Epithelial cell of proximal tubule (primary cell): ENCODE measurements at places on chromosomes 7 and 10. TPM values are rescaled to one million over a fixed set of nuclear protein-coding genes. Genes with fewer than 3 reads are reported as not detected.

Gene EN2
- total RNA-seq: not detected in 2 replicates

Gene RBM20
- 0.07 and 0.46 TPM in 2 replicates for total RNA-seq

Gene CCDC3
- total RNA-seq: 0.14 and 0.40 TPM in 2 replicates

Gene CYP2E1
- total RNA-seq: 0.17 and 1.1 TPM in 2 replicates

Gene CC2D2B
- 0.52 TPM in 1 of 2 replicates, not detected in the other for total RNA-seq

Gene CFAP70
- 0.14 and 0.98 TPM in 2 replicates for total RNA-seq

Gene LBX1
- not detected in 2 replicates for total RNA-seq

Gene RAPGEF5
- 2.3 and 8.3 TPM in 2 replicates for total RNA-seq

Gene CABCOCO1
- total RNA-seq: 0.14 and 0.86 TPM in 2 replicates

Gene PFKP
- 377 and 402 TPM in 2 replicates for total RNA-seq

Gene FRMD4A
- 24.4 and 34.6 TPM in 2 replicates for total RNA-seq
